Activated T-cell treated with anti-CD3 and anti-CD28 coated beads, Interleukin-2, amount 50 U/mL, for 72 hours (primary cell): ENCODE measurements at places on chromosomes 16 and 17. TPM values are rescaled to one million over a fixed set of nuclear protein-coding genes. Genes with fewer than 3 reads are reported as not detected.

- no peak for DNase-seq
- H3K4me1 ChIP-seq: no peaks in the 10 kb centered on the region
- H3K27me3 ChIP-seq: peaks cover 10% of the 10 kb centered on the region
- H3K4me3 ChIP-seq: no peak overlapping the region
Measured at GRCh38 chr17:49090878-49091594, 41.5 kb upstream of the B4GALNT2 start.

DNA sequence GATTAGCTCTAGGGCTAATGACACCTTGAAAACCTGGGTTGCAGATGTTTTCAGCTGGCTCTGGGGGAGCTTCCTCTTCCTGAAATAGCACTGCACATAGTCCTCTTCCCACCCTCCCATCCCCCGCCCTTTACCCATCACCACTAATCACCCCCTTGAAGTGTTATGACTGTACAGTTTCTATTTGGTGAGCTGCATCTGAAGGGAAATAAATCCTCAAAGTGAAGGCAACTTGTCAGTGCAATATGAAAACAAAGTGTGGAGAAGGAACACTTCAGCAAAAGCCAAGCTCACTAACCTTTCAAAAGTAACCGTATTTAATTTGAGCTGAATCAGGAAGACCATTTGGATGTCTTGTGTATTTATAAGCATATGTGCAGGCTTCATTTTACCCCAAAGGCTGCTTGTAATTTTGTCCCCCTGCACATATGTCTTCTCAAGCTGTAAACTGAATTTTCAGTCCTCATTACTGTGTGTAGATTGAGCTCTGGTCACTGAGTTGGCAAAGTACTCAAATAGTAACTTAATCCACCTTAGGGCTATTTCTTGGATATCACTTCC lies 44.1 kb upstream of the CA10 start:
- DNase-seq: no peak
- no peak overlapping the region for H3K27ac ChIP-seq
- H3K4me3 ChIP-seq: no peak overlapping the region

DNA sequence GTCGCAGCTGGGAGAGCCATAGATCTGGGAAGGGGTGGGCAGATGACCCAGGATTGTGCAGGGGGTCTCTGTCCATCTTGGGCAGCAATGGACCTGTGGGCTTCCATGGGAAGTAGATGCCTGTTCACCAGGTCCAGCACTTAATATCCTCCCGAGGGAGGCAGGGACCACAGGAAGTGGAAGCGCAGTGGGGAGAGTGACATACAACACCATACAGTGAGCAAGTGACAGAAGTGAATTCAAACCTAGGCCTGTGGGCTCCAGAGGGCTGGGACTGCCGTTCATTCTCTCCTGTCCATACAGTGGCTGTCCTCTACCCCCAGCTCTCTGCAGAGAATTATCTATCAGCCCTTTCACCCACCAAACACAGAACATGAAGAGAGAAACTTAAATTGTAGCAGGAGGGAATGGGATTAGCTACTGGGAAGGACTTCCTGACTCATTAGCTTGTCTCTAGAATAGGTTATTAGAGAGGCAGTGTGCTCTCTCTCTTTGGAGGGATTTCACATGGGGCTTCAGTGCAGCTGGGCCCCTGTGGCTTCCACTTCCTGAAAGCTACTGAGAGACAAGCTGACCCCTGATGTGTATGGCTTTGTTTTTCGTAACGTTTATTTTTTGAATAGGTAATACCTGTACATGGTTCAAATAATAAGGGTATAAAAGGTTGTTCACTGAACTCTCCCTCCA lies 13.1 kb upstream of the SEZ6 start:
- peaks cover 49% of the 10 kb centered on the region for H3K27me3 ChIP-seq
- no peak for DNase-seq
- no peak overlapping the region for H3K4me3 ChIP-seq
- peaks cover 10% of the 10 kb centered on the region for H3K4me1 ChIP-seq

DNA sequence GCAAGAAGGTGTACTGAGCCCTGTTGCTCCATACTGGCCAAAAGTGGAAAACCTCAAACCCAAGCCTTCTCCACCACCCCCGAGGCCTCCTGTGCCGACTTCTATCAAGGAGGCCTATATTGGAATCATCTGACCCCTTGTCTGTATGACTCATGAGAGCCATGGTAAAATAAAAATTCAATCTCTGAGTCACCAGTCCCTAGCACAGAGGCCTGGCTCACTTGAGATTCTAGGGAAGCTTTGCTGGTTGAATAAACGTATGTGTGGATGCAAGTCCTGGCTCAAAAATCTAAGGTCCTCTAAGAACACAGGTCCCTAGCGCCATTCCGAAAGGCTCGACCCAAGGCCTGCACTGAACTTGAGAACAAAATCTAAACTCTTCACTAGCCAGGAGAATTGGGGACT lies 15.0 kb downstream of the NSMCE1 start:
- H3K36me3 ChIP-seq: peaks cover 54% of the 10 kb centered on the region
- H3K4me3 ChIP-seq: peak overlapping the region; percentile 68
- H3K27ac ChIP-seq: peak overlapping the region; percentile 90
- peaks cover 95% of the 10 kb centered on the region for H3K4me1 ChIP-seq
- no peak for DNase-seq

EVPLL gene
- total RNA-seq: not detected

NEUROD2 gene
- not detected for total RNA-seq

PABPN1L gene
- not detected for total RNA-seq

PERCC1 gene
- total RNA-seq: 0.81 TPM

ZNF747 gene
- 9.2 TPM for total RNA-seq
